ENCODE measurements at places on chromosomes 6 and 20.

DNA sequence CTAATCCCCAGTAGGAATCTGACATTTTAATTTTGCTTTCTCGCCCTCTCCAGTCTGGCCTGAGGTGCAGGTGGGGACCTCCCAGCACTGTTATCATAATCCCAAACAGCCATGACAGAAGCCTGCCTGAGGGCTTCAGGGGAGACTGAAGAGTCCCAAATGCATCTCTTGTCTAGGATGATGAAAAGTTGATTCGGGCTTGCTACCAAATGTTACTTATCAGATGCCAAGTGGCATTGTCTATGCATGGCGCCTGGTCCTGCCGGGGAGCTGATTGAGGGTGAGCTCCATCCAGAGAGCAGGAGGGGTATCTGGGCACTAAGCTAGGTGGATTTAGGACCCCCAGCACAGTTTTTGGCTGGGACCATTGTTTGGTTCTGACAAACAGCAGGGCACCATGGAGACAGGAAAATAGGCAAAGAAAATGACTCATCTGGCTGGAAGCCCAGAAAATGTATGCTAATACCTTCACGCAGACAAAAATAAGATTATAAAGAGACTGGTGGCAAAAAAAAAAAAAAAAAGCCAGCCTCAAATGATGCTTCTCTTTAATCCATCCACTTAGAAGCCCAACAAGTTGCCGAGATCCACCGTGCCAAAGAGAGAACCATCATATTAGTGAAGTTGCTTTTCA is 513.7 kb upstream of the SULF2 start:
- no peak for DNase-seq

GRCh38 chr6:106126482-106126881 is 40.3 kb downstream of the PRDM1 start:
- DNase-seq, result no peak

GRCh38 chr6:105604587-105604884 is 201.7 kb upstream of the PREP start:
- DNase-seq, result no peak

DNA sequence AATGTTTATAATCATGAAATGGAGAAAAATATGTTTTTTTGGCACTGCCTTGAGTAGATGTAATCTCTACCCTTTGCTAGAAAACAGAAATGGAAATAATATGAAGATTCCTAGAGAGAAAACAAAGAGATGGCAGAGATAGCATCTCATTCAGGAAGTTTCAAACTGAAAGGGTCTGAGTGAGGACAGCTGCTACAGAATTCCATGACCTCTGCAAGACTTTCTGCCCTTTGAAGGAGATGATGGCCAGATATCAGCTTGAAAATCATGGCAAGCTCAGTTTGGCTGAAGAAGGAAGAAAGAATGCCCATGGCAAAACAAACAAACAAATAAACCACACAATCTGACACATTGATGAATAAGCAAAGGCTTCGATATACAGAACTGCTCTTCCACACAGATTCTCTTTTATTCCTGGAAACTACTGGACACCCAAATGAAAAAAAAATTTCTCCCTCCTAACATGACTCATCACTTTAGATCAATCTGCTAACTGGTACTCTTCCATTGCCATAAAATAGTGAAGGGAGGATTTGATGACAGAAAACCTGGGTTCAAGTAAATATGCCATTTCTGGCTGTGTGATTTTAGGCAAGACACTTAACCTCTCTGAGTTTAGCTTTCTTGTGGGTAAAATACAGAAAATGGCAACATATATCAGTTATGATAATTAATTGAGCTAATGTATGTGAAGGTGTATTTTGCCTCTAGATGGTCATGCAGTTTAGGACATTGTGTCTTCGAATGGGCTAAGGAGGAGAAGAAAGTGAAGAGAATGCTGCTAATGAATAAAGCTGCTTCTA is 105.9 kb upstream of the SPACA1 start:
- no peak for DNase-seq

GRCh38 chr6:63347599-63347998 is 27.8 kb upstream of the LGSN start:
- DNase-seq, result no peak

- no peak for DNase-seq
Observed at GRCh38 chr20:7029019-7029418, 261.5 kb downstream of the BMP2 start.

DNA sequence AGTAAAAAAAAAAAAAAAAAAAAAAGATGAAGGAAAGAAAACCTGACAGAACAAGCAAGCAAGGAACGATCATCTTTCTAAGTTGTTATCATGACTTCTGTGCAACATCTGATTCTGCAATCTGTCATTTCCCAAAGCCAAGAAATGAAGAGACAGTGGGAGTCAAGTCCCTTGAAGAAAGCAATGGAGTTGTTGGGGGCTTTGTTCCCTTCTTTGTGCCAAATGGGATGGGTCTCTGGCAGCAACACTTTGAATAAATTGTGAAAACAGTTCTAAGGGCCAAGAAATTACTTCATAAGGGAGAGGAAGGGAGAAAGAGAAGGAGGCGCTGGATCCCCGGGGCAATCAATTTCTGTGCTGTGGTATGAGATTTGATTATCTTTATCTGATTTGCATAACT is 33.3 kb upstream of the RSPO3 start:
- DNase-seq, result no peak

- DNase-seq, result no peak
Observed at GRCh38 chr6:126048635-126049034, 62.3 kb downstream of the TRMT11 start.

DNA sequence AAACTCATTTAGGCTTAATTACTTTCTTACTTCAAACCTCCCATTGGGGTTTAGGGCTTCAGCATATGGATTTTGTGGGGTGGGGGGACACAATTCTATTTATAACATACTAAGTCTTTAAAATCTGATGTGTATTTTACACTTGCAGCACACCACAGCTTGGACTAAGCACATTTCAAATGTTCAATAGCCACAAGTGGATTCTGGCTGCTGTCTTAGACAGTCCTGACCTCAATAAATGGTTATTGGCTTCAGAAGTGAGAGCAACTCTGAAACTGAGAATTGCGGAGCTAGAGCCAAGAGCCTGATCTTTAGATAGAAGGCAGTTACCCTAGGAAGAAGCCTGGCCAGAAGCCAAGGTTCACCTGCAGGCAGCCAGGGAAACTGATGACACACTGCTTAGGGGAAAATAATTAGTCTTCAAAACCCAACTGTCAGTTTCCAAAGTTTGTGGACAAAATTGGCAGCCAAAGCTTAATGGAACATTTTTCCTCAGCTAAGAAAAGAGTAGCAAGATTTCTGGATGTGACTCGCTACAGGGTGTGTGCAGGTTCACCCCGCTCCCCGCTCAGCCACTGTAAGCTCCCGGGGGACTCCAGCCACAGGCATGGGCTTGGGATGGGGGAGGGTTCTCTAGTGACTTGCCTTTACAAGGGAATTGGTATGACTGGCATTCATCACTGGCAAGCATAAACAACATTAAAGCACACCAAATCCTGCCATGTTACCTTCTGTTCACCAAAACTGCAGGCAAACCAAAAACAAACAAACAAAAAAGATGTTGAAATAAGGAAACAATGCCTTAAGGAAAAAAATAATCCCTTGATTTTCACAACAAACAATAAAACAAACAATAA is 219.8 kb downstream of the TFAP2A start:
- DNase-seq, result no peak

DNA sequence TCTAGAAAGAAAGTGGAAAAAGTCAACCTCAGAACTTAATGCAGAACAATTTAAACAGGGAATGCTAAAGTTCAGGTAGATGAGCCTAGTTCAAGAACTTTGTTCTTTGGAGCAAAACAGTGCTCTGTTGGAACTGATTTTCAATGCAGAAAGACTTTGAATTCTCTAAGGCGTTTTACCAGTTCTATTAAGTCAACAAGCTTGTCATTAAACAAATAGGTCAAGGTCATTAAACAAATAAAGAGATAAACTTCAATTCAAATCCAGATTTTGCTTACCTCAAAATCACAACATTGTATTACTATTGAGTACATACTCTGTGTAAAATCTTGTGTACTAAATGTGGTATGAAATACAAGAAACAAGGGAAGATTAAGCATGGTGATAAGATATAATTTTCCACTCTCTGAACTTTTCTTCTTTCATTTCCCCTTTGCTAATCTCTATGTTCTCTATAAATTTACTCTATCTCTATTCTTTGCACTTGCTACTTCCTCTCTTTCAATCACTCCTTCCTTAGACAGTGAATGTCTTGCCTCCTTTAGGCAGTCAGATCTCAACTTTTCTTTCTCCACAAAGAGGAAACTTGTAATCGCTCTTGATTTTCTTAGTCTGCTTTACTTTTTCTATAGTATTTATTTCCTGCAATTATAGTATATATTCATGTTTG is 160.8 kb upstream of the KHDRBS2 start:
- no peak for DNase-seq

GRCh38 chr20:25195962-25196785 is 662 bp downstream of the ENTPD6 start:
- no peak for DNase-seq

- no peak for DNase-seq
Observed at GRCh38 chr20:39986173-39986904, 702.7 kb downstream of the MAFB start.

DNA sequence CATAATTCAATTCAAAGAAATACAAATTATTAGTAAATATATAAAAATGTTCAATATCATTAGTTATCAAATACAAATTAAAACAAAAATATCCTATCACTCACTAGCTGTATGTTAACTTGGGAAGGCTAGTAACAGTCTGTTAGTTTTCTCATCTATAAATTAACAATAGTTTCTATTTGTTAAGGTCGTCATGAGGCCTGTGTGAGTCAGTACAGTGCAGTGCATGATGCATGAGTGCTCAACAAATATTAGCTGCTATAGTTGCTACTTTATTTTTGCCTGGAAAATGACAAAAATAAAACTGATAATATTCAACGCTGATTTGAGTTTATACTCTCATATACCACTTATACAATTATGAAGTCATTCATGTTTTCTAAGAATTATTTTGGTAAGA is 401.6 kb upstream of the RUNX2 start:
- DNase-seq, result no peak

DNA sequence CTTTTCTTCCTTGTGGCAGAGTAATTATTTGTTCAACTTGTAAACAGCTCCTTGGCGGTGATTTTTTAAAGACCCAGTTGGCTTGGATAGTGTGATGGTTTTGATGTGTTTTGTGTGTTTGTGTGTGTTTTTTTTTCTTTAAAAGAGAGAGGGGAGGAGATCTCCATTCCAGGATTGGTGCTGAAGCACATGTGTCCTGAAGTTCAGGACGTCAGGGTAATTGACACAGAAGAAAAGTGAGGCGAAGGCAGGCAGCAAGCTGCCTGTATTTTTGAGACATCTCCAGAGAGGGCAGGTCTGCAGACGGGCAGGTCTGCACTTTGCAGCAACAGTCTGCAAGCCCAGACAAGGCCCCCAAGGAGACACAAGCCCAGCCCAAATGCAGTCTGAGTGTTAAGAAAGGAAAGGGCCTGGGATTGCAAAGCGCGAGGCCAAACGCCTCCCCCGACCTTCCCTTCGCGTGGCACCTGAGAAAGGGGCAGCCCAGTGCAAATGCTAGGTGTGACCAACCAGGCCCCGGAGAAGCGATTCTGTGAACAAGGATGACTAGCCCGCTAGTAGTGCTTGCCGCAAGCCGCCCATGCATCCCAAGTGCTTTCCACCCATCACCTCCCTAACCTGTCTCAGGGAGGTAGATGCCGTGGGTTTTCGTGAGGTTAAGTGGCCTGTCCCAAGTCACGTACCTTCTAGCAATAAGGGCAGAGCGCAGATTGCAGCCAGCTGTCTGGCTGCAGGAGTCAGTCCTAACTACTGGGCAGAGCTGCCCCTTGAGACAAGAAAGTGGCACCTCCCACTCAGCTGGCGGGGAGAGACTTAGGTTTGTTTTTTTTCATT is 230.5 kb downstream of the ZMYND8 start:
- DNase-seq, result no peak

DNA sequence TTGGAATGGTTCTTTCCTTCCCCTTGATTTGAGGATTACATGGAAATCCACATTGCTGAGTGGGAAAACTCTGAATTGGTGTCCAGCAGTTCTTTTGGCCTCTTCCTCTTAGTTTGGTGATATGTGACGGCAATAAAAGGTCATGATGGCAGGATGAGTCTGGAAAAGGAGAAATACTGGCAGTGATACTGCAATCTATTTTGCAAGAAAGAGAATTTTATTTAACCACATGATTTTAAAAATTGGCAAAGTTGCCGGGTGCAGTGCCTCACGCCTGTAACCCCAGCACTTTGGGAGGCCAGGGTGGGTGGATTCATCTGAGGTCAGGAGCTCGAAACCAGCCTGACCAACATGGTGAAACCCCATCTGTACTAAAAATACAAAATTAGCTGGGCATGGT is 73.1 kb downstream of the ADTRP start:
- no peak for DNase-seq

- DNase-seq, result no peak
Observed at GRCh38 chr6:37005061-37005810, at the start of gene FGD2. Gene FGD2, plus strand, starts transcription at chr6:37005655. Its CDS starts 163 bp downstream, at chr6:37005818.

DNA sequence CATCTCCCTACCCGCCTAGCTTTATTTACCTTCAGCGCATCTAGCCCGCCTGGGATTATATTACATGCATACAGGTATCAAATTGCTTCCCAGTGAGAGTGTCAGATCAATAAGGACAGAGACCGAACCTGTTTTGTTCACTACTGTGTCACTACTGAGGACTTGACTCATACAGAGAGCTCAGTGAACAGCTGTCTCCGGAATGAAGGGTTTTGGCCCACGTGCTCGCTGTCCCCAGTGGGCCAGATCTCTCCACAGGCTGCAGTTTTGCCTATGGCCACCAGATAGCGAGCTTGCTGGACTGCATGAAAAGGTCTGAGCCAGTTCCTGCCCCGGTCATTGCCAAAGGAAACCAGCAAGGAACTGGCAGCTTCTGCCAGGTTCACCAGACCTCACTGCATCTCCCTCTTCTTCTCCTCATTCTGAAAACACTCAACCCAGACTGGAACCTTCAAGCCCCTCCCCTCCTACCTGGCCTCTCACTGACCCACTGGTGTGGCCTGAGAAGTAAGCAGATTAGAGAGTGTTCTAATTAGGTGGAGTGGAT is 150.8 kb downstream of the ZMYND8 start:
- no peak for DNase-seq

DNA sequence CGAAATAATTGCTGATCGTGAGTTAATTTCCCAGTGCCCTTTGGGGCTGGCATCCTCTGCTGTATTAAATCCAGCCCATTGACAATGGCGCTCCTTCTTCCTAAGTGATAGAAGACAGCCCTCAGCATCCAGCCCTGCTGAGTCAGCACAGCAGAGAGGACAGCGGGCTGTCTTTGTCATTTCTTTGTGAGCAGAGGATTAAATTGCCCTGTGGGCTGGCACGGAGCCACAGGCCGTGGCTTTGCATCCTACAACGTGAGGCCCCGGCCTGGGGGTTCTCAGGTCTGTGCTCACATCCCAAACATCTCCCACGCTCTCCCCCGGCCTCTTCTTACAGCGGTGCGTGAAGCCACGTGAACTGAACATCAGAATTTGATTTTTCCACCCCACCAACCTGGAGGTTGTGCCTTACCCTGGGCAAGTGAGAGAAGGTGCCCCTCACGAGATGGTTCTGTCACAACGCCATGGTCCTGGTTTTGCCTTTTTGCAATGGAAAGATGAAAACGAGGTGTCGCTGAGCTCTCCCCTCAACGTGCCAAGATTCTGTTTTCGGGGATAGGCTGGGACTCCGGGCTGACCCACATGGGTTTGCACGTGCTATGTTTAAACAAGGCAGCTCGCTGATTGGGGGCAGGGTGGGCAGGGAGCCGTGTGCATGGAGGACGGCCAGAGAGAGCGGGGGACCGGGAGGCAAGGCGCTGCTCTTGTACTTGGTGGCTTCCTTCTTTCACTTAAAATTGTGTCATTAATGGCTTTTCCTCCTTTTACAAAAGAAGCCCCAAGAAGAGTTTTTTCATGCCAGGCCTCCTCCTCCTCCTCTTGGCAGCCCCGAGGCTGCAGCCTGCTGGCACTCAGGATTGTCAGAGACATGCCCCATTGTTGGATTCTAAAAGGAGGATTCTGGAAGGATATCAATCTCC is 19.5 kb downstream of the CDH4 start:
- DNase-seq, result no peak

Measured in stimulated activated CD8-positive, alpha-beta memory T cell treated with anti-CD3 and anti-CD28 coated beads, Interleukin-15, amount 100 ng/mL, for 4 hours (primary cell).